ENCODE measurements at places on chromosomes 11 and 22.

GRCh38 chr22:43885319-43885671 lies 6.5 kb downstream of the PNPLA5 start:
- no peak for DNase-seq

- DNase-seq, result no peak
Measured at GRCh38 chr11:20047006-20047768, 113.1 kb downstream of the DBX1 start.

DNA sequence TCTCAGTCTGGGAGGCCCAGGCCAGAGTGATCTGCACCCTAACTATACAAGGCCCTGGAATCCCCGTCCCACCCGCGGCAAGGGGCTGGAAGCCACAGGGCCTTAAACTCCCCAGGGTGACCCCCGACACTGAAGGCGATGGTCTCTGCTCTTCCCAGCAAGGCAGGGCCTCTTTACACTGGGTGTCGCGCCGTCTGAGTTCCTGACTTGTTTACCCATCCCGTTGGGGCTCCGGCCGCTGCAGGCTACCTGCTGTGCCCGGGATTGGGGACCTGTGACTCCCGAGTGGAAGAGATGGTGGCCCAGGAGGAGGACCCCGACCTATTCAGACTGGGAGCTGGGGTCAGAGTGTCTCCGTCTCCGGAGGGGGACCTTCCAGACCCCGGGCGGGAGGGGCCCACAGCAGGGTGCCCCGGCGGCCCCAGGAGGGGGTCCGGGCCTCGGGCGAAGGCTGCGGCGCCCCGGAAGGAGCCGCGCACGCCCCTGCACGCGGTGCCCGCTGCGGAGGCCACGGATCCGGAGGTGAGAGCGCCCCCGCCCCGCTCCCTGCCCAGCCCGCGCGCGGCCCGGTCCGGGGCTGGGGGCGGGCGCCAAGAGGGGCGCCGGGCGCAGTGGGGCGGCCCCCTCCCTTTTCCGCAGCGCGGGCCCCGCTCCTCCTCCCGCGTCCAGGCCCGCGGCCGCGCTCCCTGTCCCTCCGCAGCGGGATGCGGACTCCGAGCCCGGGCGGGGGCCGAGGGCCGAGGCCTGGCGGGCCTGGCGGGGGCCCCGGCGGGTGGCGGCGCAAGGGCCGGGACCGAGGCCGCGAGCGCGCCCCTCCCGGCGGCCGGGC lies 560 bp upstream of the MPPED1 start:
- DNase-seq, result no peak

GRCh38 chr11:12164061-12165014 lies 53.9 kb downstream of the MICAL2 start:
- no peak for DNase-seq

DNA sequence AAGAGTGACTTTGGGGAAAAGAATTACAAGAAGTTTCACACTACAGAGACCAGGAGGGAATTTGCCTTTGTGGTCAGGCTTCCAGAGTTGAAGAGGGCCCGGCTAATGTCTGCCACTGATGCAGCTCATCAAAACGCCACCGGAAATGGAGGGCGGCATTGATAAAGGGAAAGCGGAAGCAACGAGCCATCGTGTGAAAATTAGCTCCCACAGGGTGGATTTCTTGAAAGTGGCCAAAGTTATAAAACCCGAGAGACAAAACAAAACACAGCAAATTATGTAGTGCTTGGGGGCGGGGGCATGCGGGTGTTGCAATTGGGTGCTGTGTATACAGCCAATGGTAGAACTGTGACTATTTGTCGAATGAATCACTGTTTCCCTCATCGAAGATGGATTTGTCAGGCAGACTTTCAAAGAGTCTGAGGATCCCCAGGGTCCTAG lies 113.0 kb downstream of the ADAMTS15 start:
- no peak for DNase-seq
